MV-4-11 (cell line): ENCODE measurements at places on chromosomes 4 and X.

GRCh38 chr4:89575840-89576239 is 261.1 kb downstream of the SNCA start:
- no peak for DNase-seq

DNA sequence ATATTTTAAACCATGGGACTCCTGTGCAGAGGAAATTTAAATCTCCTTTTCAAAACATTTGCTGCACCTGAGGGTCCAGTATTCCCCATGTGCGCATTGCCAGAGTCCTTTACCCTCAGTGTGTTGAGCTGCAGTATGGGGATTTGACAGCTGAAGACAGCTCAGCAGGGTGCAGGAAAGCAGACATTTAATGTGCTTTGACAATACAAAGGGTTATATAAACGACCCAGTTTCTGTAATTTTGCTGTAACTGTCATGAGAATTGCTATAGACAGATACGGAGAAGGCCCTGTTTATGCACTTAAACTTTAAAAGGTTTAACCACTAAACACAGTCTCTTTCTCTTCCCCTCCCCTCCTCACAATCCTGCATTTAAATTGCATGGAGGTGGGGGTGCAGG is 393.4 kb downstream of the MID1IP1 start:
- DNase-seq, result no peak

- peak; percentile 68 for DNase-seq
Observed at GRCh38 chrX:47482512-47483305, at the start of gene ZNF41. Gene ZNF41, minus strand, starts transcription at chrX:47483222. Its CDS starts 15,741 bp downstream, at chrX:47467481.

- DNase-seq, result peak; percentile 4
Observed at GRCh38 chrX:42149281-42149680, 225.9 kb upstream of the CASK start.

DNA sequence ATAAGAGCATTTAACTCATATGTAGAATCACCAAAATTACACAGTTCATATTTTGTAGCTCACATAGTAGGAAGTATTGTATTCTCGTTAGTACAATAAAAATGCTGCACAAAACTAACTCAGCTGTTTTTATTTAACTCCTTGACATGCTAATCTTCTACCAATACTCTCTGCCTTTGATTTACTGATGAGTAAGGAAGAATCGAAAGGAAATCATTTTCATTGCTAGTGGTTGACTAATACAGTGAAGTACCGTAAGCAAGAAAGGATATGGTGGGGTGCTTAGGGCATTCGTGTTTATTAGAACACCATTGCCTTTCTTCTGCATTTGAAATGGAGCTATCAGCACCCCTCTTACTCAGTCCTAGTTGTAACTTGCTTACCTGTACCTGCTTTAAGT is 1239.1 kb upstream of the TENM3 start:
- no peak for DNase-seq

GRCh38 chr4:3062471-3062870 is 11.9 kb downstream of the HTT-AS start:
- DNase-seq, result peak; percentile 99

- no peak for DNase-seq
Observed at GRCh38 chr4:184268584-184269160, 51.0 kb upstream of the ENPP6 start.

DNA sequence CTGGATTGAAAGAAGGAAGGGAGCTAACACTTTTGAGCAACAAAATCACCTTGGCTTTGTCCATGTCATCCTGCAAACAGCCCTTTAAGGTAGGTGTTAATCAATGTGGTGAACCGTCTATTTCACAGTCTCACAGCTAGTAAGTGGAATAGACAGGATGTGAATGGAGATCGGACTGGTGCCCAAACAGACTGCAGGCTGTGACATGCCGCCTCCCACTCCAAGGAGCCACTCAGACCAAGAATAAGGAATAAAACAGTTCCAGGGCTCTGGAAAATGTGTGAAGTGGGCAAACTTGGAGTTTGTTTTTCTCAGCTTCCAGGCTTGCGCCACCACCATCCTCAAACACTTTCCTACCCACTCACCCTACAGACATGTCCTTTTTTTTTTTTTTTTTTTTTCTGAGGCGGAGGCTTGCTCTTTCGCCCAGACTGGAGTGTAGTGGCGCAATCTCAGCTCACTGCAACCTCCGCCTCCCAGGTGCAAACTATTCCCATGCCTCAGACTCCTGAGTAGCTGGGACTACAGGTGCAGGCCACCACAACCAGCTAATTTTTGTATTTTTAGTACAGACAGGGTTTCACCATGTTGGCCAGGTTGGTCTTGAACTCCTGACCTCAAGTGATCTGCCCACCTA is 57.7 kb upstream of the SEC24B start:
- DNase-seq, result no peak

- no peak for DNase-seq
Observed at GRCh38 chr4:107603430-107603829, 116.6 kb downstream of the PAPSS1 start.

- DNase-seq, result no peak
Observed at GRCh38 chr4:159677521-159677920, 574.6 kb downstream of the RAPGEF2 start.

GRCh38 chrX:66553973-66554372 is 84.9 kb downstream of the EDA2R start:
- no peak for DNase-seq

DNA sequence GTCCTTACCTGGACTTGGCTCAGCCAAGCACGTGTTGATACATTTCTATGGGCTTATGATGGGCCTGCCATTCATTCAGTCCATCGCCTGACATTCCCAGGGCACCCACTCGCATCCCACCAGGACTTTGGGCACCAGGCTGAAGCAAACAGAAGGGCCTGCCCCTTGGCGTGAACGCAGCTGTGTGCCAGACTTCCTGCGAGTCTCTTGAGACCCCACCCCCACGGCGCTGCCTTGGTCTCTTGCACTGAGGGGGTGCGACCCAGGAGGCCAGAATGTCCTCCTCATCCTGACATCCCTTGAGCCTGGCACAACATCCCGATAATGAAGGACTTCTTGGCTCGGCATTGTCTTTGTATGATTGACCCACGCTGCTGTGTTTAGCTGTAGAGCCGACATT is 1.5 kb upstream of the PSAPL1 start:
- DNase-seq, result no peak

DNA sequence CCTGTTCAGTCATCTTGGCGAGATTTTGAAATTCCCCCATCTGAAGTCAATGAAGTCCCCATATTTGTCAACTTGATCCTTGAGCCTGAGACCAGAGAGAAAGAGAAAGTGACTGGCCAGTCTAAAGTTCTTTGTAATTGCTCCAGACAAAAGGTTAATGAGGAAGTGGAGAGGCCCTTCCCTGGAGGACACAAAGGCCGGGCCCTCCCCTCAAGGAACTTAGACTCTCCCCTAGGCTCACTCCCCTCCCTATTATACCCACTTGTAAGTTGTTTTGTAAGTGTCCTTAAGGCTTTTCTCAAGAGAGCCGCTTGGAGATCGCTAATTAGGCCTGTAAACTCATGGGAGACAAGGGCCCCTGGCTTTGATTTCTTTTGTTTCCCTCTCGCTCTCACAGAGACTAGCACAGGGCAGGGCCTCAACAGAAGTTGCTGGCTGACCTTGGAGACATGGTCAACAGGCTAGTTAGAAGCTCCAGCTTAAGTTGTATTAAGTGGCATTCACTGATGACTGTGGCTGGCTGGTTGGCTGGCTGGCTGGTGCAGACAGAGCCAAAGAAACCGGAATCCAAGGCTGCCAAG is 20.3 kb upstream of the GPC4 start:
- no peak for DNase-seq

DNA sequence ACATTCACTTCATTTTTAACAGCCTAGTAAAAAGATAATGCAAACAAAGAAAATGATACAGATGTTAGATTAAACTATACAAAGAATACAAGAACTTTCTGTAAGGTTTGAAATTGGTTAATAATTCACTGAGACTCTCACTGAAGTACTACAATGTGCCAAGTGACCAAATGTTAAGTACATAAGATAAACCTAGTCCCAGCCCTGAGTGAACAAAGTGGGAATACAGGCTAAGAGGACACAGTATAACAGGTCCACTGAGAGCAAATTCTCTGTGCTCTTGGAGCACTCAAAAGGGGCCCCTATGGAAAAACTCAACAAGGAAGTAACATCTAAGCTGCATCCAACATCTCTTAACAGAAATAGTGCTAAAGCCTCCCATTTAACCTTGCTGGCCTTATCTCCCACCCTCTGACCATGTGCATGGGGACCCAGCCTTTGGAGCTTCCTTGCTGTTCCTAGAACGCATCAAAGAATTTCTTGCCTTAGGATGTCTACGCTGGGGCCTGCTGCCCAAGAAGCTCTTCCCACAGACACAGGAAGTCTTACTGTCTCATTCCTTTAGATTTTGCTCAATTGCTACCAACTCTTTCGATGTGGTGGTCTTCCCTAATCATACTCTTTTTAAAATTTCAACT is 113.4 kb downstream of the ZAR1 start:
- DNase-seq, result no peak

GRCh38 chrX:43562372-43562771 is 93.7 kb upstream of the MAOA start:
- no peak for DNase-seq

- no peak for DNase-seq
Observed at GRCh38 chr4:144873226-144873990, 224.6 kb downstream of the ANAPC10 start.

GRCh38 chrX:137926090-137926489 is 360.2 kb downstream of the ZIC3 start:
- DNase-seq, result no peak

DNA sequence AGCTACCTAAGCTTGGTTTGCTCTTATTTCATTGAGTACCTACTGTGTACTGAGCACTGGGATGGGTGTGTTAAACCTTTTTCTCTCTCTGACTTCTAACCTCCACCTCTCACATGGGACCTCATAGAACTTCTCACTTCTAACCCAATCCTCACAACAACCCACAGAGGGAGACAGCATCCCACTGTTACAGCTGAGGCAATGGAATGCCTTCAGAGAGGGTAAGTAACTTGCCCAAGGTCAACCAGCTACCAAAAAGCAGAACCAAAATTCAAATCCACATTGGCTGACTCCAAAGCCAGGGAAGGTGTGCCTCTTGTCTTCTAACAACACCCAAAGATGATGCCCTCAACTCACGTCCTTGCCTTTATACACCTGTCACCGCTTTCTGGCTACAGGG is 5.4 kb downstream of the SEL1L3 start:
- DNase-seq, result peak; percentile 67

DNA sequence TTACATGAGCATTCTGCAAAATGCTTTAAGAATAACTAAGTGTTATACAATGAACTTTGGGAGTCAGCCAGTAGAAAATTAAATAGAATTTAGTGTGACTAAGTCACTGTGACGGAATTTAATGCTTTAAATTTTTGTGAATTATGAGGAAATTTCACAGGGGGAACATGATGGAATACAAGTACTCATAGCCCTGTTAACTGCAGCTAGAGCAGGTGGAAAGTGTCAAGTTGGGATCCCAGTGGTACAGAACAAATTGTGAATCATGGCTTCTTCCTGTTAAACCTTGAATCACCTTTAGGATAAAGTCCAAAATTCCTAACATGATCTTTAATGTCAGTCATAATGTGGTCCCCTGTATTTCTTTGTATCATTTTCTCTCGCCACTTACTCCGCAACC is 212.2 kb upstream of the CENPE start:
- DNase-seq, result no peak

DNA sequence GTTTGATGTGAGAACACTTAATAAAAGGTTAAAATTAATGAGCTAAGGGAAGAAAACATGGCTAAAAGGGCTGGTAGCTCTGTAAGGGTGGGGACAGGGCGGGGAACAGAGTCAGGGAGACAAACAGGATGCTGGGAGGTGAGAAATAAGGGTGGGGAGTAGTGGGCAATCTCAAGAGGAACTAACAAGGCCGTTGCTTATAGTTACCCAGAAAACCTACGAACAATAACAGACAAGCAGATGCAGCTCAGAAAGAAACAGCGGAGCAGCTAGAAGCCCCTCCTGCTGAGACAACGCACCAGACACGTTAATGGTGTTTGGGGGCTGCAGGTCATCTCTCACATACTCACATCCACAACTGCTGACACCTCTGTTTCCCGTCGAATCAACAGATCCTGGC is 9.7 kb upstream of the KLF3 start:
- DNase-seq, result no peak

GRCh38 chr4:126899331-126899801 is 733.4 kb upstream of the INTU start:
- no peak for DNase-seq

DNA sequence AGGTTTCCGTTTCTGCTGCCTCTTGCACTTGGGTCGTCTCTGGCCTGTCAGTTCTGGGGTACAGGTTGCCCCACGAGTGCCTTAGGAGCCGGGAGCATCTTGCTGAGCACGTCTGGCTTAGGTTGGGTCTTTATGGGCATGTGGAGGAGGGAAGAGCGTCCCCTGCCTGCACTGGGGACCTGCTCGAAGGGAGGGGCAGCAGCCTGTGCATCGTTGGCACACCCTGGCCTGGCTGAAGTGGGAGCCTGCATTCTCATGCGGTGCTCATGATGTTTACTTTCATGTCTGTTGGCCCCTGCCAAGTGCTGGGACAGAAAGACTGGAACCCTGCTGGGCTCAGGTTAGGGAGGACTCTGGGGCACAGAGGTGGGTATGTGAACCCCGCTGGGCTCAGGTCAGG is 23.8 kb upstream of the TADA2B start:
- DNase-seq, result no peak

DNA sequence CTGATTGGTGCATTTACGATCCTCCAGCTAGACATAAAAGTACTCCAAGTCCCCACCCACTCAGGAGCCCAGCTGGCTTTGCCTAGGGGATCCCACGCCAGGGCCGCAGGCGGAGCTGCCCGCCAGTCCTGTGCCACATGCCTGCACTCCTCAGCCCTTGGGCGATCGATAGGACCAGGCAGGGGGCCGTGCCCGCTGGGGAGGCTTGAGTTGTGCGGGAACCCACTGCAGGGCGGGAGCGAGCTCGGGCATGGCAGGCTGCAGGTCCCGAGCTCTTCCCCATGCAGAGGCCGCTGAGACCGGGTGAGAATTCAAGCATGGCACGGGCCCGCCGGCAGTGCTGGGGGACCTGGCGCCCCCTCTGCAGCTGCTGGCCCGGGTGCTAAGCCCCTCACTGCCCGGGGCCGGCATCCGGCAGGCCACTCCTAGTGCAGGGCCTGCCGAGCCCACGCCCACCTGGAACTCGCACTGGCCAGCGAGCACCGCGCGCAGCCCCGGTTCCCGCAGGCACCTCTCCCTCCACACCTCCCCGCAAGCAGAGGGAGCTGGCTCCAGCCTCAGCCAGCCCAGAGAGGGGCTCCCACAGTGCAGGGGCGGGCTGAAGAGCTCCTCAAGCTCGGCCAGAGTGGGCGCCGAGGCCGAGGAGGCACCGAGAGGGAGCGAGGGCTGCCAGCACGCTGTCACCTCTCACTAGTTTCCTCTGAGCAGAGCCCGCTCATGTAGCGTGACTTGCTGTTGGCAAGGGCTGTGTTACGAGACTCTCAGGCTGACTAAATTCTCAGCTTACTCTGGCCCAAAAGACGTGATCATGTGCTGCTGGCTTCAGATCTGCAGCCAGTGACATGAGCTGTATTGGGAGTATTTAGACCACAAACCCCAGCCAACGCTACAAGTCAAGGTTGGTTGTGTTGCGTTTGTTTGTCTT is 87.5 kb downstream of the TRAPPC11 start:
- DNase-seq, result no peak

GRCh38 chrX:46381630-46382029 is 163.6 kb downstream of the ZNF674 start:
- DNase-seq, result peak; percentile 8
